GM23248 (cell line): ENCODE measurements at places on chromosomes 7 and 10. TPM values are rescaled to one million over a fixed set of nuclear protein-coding genes. Genes with fewer than 3 reads are reported as not detected.

DNA sequence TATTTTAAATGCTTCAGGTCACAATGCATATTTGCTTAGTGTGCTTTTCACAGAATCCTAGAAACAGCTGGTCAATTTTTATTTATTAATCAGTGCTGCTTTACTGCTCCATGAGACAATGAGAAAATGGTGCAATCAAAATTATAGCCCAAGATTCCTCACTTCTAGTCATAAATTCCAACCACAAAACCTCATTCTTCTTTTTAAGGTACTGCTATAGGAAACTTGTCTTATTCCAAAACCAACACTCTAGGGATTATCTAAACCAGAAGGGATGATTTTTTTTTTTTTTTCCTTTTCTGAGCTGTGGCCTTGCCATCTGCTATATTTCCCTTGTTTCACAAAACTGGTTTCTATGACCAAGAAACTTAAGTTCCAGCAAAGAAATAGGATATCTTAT, 64.0 kb upstream of the SEMA3A start:
- no peaks in the 10 kb centered on the region for H3K27me3 ChIP-seq
- DNase-seq, result peak; percentile 84
- no peaks in the 10 kb centered on the region for H3K36me3 ChIP-seq
- no peak overlapping the region for H3K4me3 ChIP-seq
- no peak overlapping the region for H3K27ac ChIP-seq

DNA sequence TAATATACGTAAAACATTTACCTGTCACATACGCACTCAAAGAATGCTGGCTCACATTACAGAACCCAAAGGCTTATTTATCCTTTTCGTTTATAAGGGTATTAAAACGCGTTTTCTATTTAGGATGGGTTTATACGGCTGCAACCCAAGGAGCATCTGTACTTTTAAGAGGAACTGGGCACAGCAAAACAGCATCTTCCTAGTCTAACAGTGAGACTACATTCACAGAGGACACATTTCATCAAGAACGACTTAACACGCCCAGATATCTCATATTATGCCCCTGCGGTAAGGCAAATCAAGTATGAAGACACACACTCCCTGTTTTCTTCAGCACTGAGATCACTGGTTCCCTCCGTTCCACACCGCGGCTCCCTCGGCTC, 533 bp upstream of the DMTF1 start:
- peaks cover 20% of the 10 kb centered on the region for H3K4me1 ChIP-seq
- no peaks in the 10 kb centered on the region for H3K36me3 ChIP-seq
- H3K4me3 ChIP-seq, result peak overlapping the region; percentile 95
- H3K27me3 ChIP-seq, result no peaks in the 10 kb centered on the region
- peak overlapping the region; percentile 98 for H3K27ac ChIP-seq

DNA sequence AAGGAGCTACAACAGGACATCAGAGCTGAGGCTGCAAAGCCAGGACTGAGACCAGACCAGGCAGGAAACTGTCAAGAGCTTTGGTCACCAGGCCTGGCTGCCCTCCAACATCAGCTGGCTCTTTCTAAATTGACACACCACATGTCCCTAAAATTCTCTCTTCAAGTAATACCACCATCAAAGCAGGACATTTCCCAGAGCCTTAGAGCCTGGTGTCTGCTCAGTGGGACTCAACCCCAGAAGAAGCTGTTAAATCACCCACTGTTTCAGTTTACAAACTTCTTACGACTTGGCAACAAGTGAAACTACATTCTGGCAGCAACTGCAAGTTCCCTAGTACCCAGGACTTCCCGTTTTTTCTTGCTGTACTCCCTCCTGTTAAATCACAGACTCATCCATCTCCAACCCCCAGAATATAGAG, 3.8 kb upstream of the IL6 start:
- H3K4me1 ChIP-seq, result peaks cover 44% of the 10 kb centered on the region
- 0 out of 2 replicates have a peak overlapping the region, but pooled peaks have one; percentile 1 for H3K4me3 ChIP-seq
- peak overlapping the region; percentile 22 for H3K27ac ChIP-seq
- DNase-seq, result peak; percentile 58
- no peaks in the 10 kb centered on the region for H3K36me3 ChIP-seq
- no peaks in the 10 kb centered on the region for H3K27me3 ChIP-seq

GRCh38 chr10:49300140-49300974, 1.4 kb downstream of the C10orf71 start:
- H3K4me1 ChIP-seq, result no peaks in the 10 kb centered on the region
- H3K27ac ChIP-seq, result no peak overlapping the region
- no peaks in the 10 kb centered on the region for H3K36me3 ChIP-seq

The CADPS2 gene
- total RNA-seq, result 0.13 and 0.43 TPM in 2 replicates

The IDI2 gene
- total RNA-seq, result not detected in 2 replicates

DNA sequence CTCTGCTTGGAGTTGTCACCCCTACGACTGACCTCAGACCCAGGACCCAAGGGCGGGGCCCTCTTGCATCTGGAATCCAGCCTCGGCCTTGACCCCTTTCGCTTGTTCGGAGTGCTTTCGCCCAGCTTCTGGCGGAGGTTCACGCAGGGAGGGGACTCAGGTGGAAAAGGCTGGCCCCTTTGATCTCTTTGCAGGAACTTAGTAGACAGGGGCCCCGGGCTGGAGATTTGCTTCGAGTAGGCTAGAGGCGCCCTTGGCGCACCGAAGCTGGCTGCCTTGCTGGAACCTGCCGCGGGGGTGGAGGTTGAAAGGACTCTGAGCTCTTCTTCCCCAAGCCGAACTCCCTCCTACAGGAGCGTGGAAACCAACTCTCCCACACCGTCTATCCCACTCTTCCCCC, 255.1 kb downstream of the OTUD1 start:
- H3K27ac ChIP-seq, result no peak overlapping the region
- H3K27me3 ChIP-seq, result peaks cover 53% of the 10 kb centered on the region
- H3K4me3 ChIP-seq, result no peak overlapping the region
- H3K36me3 ChIP-seq, result no peaks in the 10 kb centered on the region
- DNase-seq, result no peak

The PON3 gene
- total RNA-seq, result 1.4 TPM in 1 of 2 replicates, not detected in the other

GRCh38 chr7:17021205-17021604, 139.4 kb upstream of the AGR3 start:
- H3K27ac ChIP-seq, result no peak overlapping the region
- H3K4me1 ChIP-seq, result peaks cover 17% of the 10 kb centered on the region
- H3K4me3 ChIP-seq, result no peak overlapping the region; the same call in 1 of the 2 replicates
- H3K27me3 ChIP-seq, result no peaks in the 10 kb centered on the region

The TMEM184A gene
- total RNA-seq, result not detected in 2 replicates

DNA sequence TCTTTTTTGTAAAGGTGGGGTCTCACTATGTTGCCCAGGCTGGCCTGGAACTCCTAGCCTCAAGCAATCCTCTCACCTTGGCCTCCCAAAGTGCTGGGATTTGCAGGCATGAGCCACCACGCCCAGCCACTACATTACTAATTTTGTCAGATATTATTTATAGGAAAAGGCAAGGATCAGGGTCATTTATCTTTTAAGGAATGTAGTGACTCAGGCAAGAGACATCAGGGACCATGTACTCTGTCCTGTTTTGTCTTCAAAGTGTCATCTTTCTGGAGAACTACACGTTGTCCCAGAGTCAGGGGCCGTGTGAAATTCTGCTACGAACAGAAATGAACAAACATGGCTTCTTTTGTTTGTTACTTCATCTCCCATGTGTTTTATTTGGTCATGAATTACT, 105.3 kb downstream of the NPTX2 start:
- no peak overlapping the region for H3K4me3 ChIP-seq
- H3K27me3 ChIP-seq, result no peaks in the 10 kb centered on the region; the same call in 1 of the 2 replicates
- DNase-seq, result no peak
- H3K4me1 ChIP-seq, result no peaks in the 10 kb centered on the region

- no peak overlapping the region for H3K27ac ChIP-seq
- no peaks in the 10 kb centered on the region for H3K4me1 ChIP-seq
- no peak overlapping the region for H3K4me3 ChIP-seq
- H3K36me3 ChIP-seq, result no peaks in the 10 kb centered on the region
- no peak for DNase-seq
Observed at GRCh38 chr7:101990811-101991418, 173.5 kb downstream of the CUX1 start.

- H3K27ac ChIP-seq, result peak overlapping the region; percentile 63
- H3K27me3 ChIP-seq, result no peaks in the 10 kb centered on the region
- H3K4me3 ChIP-seq, result peak overlapping the region; percentile 62
Observed at GRCh38 chr10:17348501-17349349, 105.7 kb downstream of the ST8SIA6 start.

The LDB3 gene
- total RNA-seq, result under 0.01 and 0.11 TPM in 2 replicates

The LRRC18 gene
- not detected in 2 replicates for total RNA-seq

DNA sequence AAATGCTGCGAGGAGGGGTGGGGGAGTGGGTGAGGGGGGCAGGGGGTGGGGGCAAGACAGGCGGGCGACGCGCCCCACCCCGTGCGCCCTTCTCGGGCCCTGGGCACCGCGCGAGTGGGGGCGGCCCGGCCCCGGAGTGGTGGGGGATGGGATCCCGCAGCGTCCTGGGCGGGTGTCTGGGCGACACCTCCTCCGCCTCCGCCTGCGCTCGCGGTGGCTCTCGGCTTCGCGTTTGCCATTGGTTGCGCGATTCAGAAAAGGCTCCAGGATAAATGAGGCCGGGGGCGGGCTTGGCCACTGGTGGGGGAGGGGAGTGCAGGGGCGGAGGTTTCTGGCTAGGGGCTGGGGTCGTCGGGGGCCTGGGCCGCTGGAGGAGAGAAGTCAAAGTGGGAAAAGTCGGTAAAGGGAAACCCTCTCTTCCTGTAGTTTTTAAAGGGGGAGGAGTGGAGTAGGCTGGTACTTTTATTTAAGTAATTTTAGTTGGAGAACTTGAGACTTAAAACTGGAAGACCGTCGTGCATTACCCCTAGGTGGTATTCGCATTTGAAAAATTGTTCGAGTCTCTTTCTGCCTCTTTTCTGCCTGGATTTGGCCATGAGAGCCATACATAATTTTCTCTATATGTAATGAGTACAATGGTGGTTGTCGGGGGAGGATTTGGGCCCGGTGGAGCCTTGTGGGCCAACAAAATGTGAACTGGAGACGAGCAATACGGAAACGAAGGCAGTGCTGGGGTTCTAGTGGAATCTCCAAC, 992 bp upstream of the IGF2BP3 start:
- DNase-seq, result peak; percentile 79
- peak overlapping the region; percentile 82 for H3K4me3 ChIP-seq
- peak overlapping the region; percentile 71 for H3K27ac ChIP-seq
- no peaks in the 10 kb centered on the region for H3K36me3 ChIP-seq

DNA sequence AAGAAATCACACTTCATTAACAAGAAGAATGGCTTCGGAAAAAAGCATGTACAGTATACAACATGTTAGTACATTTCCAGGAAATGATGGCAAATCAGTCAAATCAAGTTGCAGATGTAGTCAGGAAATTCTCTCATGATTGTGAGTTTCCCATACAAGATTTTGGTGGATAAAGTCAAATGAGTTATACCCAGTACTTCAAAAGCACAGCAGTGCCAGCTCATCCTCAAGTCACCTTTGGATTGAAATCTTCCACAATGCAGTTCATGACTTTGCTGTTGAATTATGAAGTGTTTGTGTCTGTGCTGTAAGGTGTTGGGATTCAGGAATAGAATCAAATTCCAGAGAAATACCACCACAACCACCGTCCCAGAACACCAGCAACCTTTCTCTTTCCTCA, 301.3 kb upstream of the BMPER start:
- H3K27ac ChIP-seq, result peak overlapping the region; percentile 21; the same call in 1 of the 2 replicates
- peaks cover 18% of the 10 kb centered on the region for H3K4me1 ChIP-seq
- no peaks in the 10 kb centered on the region for H3K27me3 ChIP-seq

DNA sequence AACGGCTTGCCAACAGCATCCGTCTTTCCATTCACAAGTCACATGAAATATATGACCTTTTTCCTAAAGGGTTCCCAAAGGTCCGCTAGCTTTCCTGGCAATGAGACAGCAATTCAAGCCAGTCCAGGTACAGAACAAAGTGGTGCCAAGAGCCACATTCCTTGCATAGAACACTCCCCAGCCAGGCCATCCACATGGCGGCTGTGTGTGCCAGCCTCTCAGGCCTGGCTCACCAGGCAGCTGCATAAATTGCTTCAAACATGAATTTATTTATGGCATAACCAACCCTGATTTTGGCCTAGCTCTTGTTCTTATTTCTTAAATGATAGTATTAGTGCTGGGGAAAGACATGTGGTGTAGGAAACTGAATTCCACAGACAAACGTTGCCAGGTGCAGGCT, 63.7 kb upstream of the CREB5 start:
- no peaks in the 10 kb centered on the region for H3K27me3 ChIP-seq
- no peaks in the 10 kb centered on the region for H3K36me3 ChIP-seq
- peak overlapping the region; percentile 85 for H3K27ac ChIP-seq
- no peak overlapping the region for H3K4me3 ChIP-seq
- DNase-seq, result no peak

GRCh38 chr10:16314259-16314658, 122.6 kb upstream of the PTER start:
- no peak for DNase-seq
- H3K4me3 ChIP-seq, result no peak overlapping the region
- no peaks in the 10 kb centered on the region for H3K27me3 ChIP-seq
- H3K27ac ChIP-seq, result no peak overlapping the region
- H3K4me1 ChIP-seq, result no peaks in the 10 kb centered on the region

DNA sequence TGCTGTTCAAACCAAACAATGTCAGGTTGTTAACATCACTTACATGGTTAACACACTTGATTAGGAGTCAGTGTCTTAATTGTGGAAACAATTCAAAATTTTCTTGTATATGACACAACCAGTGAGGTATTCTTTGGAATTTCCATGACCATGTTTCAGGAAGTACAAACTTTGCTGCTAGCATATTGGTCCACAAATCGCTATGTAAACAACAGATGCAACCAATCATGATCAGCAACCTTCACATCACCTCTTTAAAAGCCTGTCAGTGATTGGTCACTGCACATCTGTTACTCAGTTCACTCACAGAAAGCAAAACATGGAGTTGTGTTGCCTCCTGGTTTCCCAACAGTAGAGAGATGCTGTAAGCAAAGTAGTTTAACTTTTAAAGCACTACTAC, 108.9 kb upstream of the FAM3C start:
- H3K4me3 ChIP-seq, result 0 out of 2 replicates have a peak overlapping the region, but pooled peaks have one; percentile 18
- peak overlapping the region; percentile 9; the same call in 1 of the 2 replicates for H3K27ac ChIP-seq
- peaks cover 6% of the 10 kb centered on the region; the same call in 1 of the 2 replicates for H3K27me3 ChIP-seq
- H3K36me3 ChIP-seq, result no peaks in the 10 kb centered on the region

- peaks cover 55% of the 10 kb centered on the region for H3K4me1 ChIP-seq
Observed at GRCh38 chr10:51300617-51301304, 226.5 kb downstream of the PRKG1 start.

The SHOC2 gene
- total RNA-seq, result 64.6 and 65.3 TPM in 2 replicates

DNA sequence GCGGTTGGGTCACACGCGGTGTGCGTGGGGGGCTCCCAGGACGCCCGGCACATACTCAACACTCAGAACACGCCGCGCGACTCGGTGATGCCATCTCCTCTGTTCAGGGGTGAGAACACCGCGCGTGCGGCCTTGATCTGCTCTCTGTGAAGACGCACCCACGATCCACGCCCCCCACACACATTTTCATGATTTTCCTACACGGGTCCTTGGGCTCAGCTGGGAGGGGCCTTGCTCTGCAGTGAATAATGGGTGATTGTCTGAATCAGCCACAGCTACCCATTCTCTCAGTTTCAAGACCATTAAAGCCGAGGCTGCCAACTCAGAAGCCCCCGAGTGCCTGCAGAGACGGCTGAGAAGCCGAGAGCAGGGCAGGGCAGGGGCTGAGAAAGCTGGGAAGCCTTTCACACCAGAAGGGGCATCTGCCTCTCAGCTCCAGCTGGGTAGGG, 54.3 kb upstream of the PDGFA start:
- H3K4me3 ChIP-seq, result no peak overlapping the region
- no peaks in the 10 kb centered on the region for H3K4me1 ChIP-seq
- H3K36me3 ChIP-seq, result no peaks in the 10 kb centered on the region
- no peak for DNase-seq

The HHEX gene
- total RNA-seq, result 0.13 and 0.54 TPM in 2 replicates
